Fibroblast of skin of back (primary cell): ENCODE measurements at places on chromosomes 4 and X.

DNA sequence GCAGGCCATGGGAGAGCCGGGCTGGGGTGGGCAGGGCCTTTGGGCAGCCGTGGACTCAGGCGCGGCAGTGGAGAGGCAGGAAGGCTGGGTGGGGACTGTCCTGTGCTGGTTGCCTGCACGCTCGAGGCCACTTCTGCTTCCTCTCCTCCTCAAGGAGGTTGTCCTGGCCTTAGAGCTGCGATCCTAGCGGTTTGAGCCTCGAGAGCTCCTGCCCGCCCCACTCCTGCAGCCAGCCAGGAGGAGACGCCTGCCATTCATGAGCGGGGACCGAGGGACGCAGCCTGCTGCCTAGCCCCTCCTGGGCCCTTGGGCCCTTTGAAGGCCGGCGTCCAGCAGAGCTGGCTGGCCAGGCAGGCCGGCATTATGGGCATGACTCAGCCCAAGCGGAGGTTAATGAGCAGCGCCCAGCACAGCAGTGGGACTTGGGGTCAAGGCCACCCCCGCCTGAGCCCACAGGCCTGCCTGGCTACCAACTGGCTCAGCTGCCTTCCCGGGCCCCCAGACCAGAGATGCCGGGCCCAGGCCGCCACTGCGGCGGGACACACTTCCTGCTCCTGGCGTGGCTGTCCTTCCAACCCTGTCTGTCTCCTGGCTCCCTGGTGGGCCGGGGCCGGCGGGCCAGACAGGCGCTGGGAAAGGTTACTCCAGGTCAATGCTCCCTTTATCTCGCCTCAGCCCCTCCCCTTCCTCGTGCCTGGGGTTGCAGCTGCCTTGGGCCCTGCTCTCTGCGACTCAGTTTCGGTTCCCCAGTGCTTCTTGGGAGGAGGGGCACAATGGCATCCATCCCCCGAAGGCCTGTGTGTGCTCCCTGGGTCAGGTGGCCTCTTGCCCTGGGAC lies 1.8 kb downstream of the ABCD1 start:
- DNase-seq, result peak; percentile 43

- no peak for DNase-seq
Observed at GRCh38 chrX:18719852-18720251, 12.4 kb downstream of the PPEF1 start.

DNA sequence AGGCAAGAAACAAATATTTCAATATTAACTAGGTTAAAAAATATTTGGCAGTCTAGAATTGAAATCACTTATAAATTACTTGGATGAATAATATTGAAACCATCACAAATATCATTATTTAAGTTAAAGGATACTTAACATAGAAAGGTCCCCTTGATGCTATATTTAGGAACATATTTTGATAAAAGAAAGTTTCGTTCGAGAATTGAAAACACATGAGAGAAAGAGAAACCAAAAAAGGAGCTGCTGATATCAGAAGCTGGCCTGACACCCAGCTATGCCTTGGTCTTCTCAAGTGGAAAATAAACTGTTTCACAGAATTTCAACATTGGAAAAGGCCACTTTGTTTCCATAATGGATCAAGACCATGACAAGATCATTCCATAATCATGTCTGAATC lies 762.4 kb downstream of the DMD start:
- DNase-seq, result no peak

GRCh38 chr4:132123870-132124623 lies 1025.0 kb upstream of the PCDH10 start:
- peak; percentile 26 for DNase-seq

DNA sequence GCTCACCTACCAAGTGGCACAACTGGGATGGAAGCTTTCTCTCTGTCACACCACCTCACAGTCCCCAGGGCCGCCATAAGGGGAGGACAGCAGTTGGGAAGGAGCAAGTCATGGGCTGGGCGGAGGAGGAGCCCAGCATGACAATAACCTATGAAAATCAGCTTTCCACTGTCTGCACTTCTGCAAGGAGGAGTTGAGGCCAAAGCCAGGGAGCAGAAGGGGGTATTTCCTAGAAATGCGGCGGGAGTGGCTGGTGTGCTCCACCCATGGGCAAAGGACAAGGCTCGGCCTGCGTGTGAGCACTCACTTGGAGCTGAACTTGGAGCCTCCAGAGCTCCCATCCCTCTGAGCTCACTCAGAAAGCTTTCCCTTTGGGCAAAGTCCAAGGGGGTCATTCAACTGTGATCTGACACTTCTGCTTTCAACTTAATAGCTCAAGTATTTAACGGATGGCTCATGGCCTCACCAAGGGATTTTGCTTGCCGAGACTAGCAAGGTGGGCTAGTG lies 18.5 kb downstream of the APLN start:
- DNase-seq, result no peak

DNA sequence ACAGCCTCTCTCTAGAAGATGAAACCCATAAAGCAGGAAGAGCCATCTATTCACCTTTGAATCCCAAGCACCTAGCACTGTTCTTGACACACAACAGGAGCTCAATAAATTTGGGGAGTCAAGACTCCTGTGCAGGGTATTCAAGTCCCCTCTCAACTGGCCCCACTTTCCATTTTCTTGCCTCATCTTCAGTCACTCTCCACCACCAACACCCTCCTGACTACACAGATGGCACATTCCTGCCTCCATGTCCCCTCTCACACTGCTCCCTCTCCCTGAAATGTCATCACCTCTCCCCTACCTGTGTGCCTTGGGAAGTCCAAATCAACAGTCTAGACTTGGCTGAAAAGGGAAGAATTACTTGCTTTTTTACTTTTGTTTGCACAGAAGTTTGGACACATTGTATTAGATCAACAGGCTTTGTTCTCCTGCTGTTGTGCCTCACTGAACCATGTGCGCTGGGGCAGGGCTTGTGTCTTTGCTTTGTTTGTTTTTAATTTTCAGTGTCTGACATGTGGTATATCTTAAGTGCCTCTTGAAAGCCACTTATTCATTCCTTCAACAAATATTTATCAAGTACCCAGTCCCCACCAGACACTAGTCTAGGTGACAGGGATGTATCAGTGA lies 85.1 kb downstream of the APBB2 start:
- DNase-seq, result no peak

DNA sequence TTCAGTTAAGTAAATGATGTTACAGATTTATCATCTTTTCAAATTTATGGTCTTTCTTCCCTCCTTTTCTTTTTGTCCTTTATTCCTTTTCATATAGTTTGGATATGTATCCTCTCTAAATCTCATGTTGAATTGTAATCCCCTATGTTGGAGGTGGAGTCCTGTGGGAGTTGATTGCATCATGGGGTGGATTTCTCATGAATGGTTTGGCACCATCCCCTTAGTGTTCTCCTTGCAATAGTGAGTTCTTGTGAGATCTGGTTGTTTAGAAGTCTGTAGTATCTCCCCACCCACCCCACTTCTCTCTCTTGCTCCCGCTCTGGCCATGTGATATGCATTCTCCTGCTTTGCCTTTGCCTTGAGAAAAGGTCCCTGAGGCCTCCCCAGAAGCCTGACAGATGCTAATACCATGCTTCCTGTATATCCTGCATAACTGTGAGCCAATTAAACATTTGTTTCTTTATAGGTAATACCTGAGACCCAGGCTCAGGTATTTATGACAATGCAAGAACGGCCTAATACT lies 236.7 kb downstream of the PRDM5 start:
- no peak for DNase-seq

- DNase-seq, result no peak
Observed at GRCh38 chrX:115333446-115333845, 43.9 kb downstream of the LUZP4 start.

GRCh38 chrX:1385253-1386223 lies 6.4 kb downstream of the SLC25A6 start:
- no peak for DNase-seq

GRCh38 chr4:2834001-2834921 lies 9.4 kb upstream of the ADD1 start:
- DNase-seq, result no peak

DNA sequence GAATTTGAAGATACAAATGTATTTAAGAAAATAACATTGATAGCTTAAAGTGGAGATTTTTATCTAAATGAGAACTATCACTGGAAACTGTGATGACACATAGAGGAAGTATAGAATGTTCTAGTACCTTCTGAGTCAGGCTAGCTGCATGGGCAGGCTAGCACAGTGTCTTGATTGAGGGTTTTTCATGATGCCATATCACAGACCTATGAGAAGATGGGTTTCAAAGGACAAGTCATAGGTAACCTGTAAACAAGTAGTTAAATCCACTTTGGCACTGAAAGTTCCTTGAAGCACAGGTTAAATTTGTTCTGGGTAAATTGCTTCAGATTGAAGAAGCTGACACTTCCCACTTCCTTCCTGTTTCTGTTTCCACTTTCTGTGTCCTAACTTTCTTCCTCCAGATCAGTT lies 48.2 kb upstream of the CDKN2AIP start:
- DNase-seq, result no peak

DNA sequence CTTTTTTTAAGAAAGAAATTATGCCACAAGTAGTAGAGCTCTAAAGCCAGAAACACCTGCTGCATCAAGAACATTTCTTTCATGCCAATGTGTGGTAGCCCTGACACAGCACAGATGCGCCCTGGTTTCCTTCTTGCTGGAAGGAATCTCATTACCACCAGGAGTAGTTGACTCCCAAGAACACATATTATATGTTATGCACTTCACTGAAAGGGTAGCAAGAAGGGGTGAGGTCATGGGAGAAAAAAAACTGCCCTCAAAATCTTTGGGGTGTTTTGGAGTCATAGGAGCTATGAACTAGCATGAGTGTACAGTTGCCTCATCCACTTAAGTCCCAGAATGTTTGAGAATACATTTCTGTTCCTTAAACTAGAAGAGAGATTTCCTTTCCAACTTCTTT lies 185.8 kb upstream of the C1QTNF7 start:
- no peak for DNase-seq

GRCh38 chr4:38242101-38242500 lies 281.9 kb downstream of the PTTG2 start:
- no peak for DNase-seq

DNA sequence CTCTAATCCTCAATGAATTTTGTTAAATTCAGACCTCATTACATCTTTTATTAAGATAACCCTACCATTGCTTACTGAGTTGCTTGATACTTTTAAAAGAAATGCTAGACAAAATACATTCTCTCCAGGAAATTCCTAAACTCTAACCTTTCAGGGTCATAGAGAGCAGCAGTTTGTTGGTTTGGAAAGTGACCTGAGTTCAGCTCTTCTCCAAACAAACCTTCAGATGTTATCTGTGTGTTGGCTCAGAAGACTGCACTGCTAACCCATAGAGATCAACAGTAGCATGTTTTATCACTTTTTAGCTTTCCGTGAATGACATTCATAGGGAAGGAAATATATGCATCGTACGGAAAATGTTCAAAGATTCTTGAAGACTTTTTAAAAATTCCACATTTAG lies 101.8 kb upstream of the VEGFC start:
- DNase-seq, result no peak

DNA sequence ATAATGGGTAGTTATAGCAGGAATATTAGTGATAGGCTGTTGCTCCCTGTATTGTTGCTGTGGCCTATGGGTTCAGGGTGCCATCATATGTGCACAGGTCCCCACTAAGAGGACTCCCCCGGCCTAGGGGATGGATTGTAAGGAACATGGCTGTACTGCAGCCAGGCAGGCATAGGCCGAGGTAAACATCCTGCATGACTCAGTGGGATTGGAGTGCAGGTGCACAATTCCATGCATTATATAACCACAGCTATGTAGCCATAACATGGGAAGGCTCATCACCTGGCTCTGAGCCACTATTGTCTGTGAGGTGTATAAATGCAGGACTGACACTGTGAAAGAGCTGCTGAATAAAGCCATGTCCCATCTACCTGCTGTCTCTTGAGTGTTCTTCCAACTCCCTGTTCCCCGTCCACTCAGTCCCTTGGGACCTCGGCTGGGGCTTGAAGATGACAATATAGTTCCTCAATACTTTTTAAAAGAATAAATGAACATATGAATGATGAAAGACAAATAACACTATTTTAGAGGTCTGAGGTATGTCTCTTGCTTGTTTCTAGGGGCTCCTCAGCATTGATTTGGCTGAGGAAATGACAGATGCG lies 425.2 kb downstream of the IDS start:
- DNase-seq, result no peak

- DNase-seq, result peak; percentile 45
Observed at GRCh38 chrX:17552044-17552650, 177.1 kb downstream of the NHS start.

DNA sequence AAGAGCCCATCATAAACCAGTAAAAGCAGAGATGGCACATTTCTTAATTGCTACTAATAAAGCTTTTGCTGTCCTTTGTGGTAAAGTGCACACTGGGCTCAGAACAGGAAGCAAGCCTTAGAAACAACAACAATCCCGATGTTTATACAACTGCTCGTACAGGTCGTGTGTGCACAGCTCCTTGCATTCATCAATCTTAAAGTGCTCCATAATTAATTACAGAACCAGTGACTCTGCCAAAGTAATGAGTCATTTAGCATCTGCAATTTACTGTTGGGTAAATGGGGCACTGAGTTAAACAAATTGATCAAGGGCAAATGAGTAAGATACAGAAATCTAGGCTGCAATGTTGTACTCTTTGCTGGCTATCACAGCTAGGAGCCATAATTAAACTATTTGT lies 61.3 kb upstream of the TXK start:
- DNase-seq, result peak; percentile 17

DNA sequence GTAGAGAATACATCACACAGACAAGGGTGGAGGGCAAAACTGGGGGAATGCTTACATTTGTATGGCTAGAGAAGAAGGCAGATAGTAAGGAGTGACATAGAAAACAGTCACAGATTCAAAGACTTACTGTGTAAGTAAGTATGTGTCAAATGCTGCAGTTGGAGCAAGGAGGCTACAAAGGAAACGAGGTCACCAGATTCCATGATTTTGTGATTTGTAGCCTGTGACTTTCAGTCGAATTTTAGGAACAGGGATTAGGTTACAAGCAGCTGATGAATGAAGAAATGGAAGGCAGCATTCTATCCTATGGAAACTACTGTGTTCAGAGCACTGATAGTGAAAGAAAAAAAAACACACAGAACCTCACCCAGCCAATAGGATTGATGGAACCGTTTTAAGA lies 407.9 kb downstream of the IL15 start:
- peak; percentile 57 for DNase-seq

GRCh38 chr4:101871962-101872676 lies 81.6 kb downstream of the BANK1 start:
- peak; percentile 1 for DNase-seq

DNA sequence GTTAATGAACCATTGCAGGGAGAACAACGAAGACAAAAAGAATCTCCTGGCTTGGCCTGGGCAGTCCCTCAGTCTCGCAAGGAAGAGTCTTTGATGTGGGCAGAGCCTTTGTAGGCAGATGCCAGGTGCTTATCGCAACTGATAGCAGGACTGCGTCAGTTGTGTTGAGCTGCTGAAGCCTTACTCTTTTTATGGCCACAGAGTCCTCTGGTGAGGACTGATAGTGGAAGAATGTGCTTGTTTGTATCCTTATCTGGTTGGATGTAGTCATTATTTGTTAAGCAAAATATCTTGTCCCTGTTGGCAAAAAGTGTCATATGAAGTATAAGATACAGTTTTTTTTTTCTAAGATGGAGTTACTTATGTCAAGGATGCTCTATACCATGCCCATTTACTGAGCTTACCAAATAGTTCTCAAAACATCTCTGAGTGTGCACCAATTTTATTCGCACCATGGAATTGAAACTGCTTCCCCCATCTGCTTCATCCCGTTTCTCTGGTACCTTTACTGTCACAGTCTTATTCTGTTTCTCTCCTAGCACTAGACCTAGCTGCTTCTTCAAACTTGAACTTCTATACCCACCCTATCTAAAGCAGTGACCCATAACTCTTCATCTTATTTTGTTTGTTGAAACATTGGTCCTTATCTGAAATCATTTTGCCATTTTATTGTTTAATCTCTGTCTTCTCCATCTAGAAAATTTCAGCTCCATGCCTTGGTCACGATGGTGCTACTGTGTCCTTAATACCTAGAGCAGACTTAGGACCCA lies 47.0 kb upstream of the SPRY1 start:
- DNase-seq, result no peak
